ENCODE measurements at places on chromosomes 3 and 15.

DNA sequence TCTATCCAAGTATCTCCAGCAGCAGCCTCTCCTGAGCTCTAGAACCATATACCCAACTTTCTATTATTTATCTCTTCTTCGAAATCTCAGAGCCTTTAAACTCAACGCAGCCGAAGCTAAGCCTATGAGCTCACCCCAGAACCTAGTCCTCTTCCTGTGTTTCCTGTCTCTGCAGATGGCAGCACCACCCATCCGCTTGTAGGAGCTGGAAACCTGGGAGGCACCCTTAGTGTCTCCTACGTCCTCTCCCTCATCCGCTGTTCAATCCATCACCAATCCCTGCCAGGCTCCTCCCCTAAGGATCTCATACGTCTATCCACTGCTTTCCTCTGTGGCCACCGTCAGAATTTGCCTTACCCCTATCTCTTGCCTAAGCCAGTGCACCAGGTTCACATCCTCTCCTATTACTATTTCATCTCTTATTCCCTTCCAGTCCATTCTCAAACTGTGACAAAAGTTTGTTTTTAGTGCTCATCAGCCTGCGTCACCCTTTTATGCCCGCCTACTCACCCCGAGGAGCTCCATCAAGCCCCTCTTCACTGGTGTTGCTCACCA is 9.6 kb downstream of the VGLL4 start:
- DNase-seq = peak; percentile 50

DNA sequence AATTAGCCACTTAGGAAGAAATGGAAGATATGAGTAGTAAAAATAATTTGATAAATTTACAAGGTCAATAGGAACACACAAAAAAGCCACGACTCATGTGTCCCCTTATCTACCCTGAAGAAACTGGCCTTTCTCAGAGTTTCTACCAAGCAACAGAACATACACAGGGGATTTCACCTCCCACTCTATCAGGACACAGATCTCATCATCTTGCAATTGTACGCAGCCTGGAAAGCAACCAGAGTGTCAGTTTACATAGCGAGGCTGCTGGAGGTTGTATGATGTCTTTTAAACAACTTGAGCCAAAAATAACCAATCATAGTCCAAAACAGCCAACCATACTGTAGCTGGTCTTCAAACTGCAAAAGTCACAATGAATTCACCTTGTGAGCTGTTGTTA is 19.7 kb upstream of the LMOD3 start:
- DNase-seq = no peak

DNA sequence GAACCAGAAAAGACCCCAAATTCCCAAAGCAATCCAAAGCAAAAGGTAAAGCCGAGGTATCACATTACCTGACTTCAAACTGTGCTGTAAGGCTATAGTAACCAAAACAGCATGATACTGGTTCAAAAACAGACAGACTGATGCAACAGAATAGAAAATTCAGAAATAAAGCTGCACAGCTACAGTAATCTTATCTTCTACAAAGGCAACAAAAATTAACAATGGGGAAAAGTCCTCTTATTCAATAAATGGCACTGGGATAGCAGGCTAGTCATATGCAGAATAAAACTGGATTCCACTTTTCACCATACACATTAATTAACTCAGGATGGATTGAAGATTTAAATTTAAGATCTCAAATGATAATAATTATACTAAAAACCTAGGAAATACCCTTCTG is 392.6 kb upstream of the CBLB start:
- no peak for DNase-seq

- peak; percentile 51 for DNase-seq
Observed at GRCh38 chr3:172355836-172356235, 92.4 kb downstream of the GHSR start.

GRCh38 chr3:176190755-176191154 is 1006.5 kb downstream of the TBL1XR1 start:
- no peak for DNase-seq

DNA sequence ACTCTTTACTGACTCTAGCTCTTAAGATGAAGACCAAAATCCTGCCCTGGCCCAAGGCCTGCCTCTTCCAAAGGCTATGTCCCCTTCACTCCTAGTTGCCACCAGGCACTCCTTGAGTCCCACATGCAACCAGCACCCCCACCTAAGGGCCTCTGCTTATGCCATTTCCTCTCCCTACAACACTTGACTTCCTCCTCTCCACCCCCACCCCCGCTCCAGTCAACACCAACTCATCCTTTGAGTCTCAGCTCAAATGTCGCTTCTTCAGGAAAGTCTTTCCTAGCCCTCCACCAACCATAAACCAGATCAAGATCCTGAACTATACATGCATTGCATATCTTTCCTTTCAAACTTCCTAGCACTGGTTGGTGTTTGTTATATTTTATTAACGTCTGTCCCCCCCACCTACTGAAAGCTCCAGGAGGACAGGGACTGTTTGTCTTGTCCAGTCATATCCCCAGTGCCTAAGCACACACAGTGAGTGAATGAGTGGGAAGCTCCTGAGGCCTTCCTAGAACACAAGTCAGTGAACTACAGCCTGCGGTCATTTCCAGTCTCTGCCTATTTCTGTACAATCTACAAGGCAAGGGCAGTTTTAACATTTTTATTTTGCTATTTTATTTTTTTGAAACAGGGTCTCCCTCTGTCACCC is 7.3 kb downstream of the TBC1D2B start:
- DNase-seq = no peak

DNA sequence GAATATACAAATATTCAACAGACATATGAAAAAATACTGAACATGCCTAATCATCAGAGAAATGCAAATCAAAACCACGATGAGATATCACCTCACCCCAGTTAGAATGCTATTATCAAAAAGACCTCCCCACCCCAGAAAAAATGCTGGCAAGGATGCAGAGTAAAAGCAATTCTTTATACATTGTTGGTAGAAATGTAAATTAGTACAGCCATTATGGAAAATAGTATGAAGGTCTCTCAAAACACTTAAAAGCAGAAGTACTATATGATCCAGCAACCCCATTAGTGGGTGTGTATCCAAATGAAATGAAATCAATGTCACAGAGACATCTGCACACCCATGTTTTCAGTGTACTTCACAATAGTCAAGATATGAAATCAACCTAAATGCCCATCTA is 308.7 kb downstream of the CHST2 start:
- DNase-seq = no peak

DNA sequence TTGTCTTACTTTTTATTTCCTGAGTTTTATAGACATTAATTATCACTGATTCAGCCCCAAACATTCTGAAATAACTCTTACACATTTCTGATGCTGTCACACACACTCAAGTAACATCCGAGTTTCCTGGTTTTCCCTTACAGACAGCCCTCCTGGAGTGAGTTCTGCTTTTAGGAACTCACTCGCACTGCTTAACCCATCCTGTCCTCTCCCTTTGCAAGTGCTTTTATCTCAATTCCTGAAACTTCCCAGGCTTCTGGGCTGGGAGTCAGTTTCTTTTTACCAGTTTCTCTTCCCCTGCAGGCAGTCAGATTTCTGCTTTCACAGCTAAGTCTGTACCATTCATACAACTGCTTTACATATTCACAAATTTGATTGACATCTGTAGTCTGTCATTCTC is 15.6 kb upstream of the SH3GL3 start:
- no peak for DNase-seq

DNA sequence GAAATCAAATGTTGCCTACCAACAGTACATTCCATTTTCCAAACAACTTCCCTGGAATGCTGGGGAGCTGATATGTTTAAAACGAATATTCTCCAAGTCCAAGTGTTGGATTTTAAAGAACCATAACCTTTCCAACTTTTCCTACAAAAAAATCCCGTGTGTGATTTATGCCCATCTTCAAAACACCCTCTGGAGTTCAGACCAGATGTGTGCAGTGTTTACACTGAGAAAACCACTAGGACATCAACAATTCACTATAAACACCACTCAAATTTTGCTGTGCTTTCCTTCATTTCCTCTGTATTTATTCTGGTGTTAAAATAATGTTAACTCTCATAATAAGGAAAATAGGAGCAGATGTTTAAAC is 2.4 kb downstream of the VGLL4 start:
- DNase-seq = no peak

- DNase-seq = no peak
Observed at GRCh38 chr3:196220991-196221390, 4.7 kb downstream of the SLC51A start.

GRCh38 chr15:69578787-69579583 is 126.4 kb downstream of the RPLP1 start:
- DNase-seq = no peak

GRCh38 chr3:172707030-172707429 is 3.8 kb downstream of the NCEH1 start:
- DNase-seq = no peak
